ENCODE measurements at places on chromosomes 2 and 18. TPM values are rescaled to one million over a fixed set of nuclear protein-coding genes. Genes with fewer than 3 reads are reported as not detected.

DNA sequence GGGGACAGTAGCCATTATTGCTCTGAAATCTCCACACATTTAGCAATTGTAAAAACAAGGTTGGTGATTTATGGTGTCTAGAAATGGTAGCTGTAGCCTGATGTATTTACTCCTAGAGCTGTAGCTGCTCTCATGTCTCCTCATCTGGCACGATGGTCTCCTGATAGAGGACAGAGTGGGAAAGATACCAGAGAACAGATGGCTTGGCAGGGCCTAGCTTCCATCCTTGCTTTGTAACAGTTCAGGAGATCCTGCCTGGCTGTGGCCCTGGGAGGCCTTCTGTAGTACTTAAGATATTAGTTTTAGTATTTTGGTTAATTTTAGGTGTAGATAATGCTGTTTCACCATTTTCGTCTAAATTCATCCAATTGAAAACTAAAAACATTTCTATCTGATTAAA, 6.7 kb downstream of the ATG16L1 start:
- no peak for DNase-seq

DNA sequence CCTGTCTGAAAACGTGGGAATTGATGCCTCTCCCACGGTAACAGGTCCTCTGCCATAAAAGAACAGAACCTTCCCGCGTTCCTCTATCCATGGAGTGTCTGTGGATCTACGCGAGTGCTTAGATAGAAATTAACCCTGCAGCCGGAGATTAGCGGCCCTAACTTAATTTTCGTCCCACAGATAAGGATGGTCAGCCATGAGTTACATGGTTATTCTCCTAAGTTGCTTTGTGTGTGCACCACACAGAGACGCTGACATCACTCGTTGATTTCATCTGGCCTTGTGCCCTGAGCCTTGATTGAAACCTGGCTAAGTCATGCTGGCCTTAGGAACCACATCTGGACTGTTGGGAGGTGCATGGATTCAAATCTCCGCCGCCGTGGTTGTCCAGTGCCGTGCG, 132.1 kb downstream of the GBX2 start:
- DNase-seq, result no peak

GRCh38 chr2:28624793-28625701, 126.6 kb upstream of the PPP1CB start:
- peak; percentile 86 for DNase-seq

The GKN1 gene
- total RNA-seq, result not detected

DNA sequence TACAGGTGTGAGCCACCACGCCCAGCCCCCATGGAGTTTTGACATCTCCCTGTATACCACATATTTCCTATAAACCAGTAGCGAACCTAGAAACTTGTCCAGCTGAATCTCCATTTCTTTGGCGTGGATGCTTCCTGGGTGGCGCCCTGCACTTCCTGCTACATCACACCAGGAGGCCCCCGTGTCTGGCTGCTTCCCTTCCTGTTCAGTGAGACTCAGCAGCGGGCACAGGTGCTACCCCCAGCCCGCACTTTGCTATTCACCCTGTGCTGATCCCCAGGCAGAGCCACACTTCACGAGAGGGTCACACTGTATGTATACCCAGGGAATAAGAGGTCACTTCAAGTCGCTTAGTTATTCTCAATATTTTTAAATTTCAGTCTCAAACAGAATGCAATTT, 35.0 kb downstream of the CYP27C1 start:
- no peak for DNase-seq

The ITPRIPL1 gene
- total RNA-seq, result 0.86 TPM

DNA sequence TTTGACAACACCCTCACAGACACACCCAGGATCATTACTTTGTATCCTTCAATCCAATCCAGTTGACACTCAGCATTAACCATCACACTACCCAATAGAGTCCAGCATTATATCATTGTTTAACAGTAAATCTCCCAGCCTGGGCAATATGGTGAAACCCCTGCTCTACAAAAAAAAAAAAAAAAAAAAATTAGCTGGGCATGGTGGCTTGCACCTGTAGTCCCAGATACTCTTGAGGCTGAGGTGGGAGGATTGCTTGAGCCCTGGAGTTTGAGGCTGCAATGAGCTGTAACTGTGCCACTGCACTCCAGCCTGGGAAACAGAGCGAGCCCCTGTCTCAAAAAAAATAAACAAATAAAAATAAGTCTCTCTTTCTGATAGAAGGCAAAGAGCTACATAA, 304.0 kb downstream of the STK39 start:
- no peak for DNase-seq

The AQP4 gene
- not detected for total RNA-seq

DNA sequence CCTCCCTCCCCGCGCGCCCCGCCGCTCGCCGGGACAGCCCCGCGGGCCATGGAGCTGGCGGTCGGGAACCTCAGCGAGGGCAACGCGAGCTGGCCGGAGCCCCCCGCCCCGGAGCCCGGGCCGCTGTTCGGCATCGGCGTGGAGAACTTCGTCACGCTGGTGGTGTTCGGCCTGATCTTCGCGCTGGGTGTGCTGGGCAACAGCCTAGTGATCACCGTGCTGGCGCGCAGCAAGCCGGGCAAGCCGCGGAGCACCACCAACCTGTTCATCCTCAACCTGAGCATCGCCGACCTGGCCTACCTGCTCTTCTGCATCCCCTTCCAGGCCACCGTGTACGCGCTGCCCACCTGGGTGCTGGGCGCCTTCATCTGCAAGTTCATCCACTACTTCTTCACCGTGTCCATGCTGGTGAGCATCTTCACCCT, 865 bp downstream of the GALR1 start:
- no peak for DNase-seq

DNA sequence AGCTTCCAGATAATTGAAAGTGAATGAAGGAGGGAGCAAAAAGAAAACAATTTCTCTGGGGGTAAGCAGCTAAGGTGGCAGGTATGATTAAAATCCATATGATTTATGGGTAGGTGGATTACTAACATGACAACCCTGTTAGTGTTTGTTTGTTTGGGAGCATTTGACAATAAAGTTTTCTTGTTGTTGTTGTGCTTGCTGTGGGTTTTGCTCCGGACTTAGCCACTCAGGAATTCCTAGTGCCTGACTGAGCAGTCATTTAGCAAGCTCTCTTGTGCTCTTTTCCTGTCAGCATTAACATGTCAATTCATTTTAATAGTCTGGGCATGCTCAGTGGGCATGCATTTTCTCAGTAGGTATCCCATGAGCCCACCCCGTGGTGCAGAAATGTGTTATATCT, 674.8 kb upstream of the ZEB2 start:
- no peak for DNase-seq

The BMP10 gene
- not detected for total RNA-seq

- no peak for DNase-seq
Observed at GRCh38 chr18:65464361-65464760, 286.5 kb upstream of the CDH7 start.

DNA sequence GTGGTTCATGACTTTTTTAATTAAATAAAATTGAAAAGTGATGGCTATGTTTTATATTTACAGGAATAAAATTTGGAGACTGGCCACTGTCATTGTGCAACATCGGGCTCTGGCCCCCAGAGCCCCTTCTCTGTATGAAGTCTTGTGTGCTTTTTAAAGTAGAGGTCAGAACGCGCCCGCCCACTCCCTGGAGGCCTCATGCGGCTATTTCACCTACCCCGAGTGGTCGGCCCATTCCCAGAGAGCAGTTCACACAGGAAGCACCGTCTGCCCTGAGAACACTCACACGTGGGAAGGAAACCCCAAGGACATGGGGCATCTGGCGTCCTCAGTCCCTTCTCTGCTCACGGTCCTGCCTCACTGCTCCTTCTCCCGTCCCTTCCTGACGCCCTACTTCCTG, 296.9 kb upstream of the SALL3 start:
- peak; percentile 48 for DNase-seq

DNA sequence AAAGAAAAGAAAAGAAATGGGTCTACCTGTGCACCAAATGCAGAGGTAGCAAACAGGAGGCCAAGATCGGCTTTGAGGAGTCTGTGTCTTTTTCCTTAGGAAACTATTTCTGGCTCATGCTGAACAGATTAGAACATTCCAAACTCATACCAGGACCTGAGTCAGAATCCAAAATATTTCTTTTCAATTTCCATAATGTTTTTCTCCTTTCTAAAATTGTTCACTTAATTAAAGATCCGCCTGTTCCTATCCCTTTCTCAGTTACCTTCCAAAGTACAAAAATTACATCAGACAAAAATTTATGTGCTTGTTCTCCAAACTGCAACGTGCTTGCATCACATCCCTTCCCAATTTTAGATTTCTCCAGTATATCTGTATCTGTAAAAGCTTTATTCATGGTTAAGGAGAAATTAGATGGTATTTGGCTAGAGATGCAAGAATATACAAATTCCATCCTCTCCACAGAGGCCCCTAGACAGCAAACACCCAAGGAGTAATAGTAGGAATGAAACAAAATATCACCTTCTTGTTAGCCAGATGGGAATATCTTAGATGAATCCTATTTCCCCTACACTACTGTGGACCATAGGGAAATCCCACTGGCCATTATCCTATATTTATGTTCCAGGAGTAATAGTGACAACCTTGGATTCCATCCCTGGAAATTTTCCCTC, 130.6 kb downstream of the LNPK start:
- no peak for DNase-seq

- DNase-seq, result no peak
Observed at GRCh38 chr18:60668583-60668982, 296.0 kb upstream of the MC4R start.

GRCh38 chr2:28951910-28952835, 28.9 kb upstream of the TOGARAM2 start:
- peak; percentile 80 for DNase-seq

- DNase-seq, result no peak
Observed at GRCh38 chr2:8300216-8300615, 381.6 kb upstream of the ID2 start.

Data from suprapubic skin (tissue), 4 donors.